ENCODE measurements at places on chromosomes 4 and X.

DNA sequence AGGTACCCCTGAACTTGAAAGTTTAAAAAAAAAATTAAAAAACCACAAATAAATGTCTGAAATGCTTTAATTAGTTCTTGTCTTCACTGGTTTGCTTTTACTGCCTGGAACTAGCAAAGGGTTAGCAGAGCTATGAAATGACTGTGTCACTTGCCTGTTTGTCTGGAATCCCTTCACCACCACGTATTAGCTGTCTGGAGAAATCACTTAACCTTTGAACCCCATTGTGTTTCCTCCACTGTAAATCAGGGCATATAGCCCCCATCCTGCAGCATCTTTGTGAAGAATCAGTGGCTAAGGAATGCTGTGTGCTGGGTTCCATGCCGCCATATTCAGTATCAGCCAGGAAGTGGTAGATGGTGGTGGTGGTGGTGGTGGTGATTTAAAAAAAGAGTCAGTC lies 6.3 kb downstream of the CYTL1 start:
- DNase-seq: no peak

GRCh38 chrX:69987691-69988090 lies 62.0 kb downstream of the AWAT2 start:
- no peak for DNase-seq

GRCh38 chr4:64068096-64068495 lies 341.2 kb downstream of the TECRL start:
- DNase-seq: no peak

GRCh38 chrX:7086384-7086783 lies 61.1 kb upstream of the STS start:
- DNase-seq: no peak

- DNase-seq: no peak
Observed at GRCh38 chr4:144295286-144295995, 154.9 kb upstream of the GYPA start.

All from aorta (tissue), 5 donors.